Hematopoietic multipotent progenitor cell treated with erythropoietin and hydrocortisone succinate and interleukin-3 and kit ligand, for 17 days (in vitro differentiated cells): ENCODE measurements at places on chromosomes 2 and 18.

DNA sequence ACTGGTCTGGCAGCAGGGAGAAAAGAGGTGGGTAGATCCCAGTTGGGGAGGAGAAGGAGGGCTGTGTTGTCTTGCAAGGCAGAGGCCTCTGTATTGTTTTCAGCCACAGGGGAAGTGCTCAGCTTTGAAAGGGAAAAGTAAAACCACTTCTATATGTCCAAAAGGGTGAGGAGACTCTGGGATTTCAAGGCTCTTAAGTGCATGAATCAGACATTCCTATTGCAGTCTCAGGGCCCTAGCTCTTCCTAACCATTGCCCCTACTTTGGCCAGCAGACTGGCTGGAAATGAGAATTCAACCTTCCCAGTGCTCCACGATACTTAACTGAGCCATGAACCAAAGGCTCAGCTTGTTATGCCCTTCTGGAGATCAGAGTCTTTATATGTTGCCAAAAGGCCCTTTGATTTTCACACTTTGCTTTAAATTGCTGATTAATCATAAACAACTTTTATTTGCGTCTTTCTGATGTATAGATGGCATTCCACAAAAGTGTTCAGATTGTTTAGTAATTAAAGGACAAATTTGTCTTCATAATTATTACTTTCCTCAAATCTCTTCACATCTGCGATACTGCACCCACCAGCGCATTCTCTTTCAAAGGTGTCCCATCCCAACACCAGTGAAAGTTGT, 313.8 kb upstream of the MMADHC start:
- no peak for DNase-seq

DNA sequence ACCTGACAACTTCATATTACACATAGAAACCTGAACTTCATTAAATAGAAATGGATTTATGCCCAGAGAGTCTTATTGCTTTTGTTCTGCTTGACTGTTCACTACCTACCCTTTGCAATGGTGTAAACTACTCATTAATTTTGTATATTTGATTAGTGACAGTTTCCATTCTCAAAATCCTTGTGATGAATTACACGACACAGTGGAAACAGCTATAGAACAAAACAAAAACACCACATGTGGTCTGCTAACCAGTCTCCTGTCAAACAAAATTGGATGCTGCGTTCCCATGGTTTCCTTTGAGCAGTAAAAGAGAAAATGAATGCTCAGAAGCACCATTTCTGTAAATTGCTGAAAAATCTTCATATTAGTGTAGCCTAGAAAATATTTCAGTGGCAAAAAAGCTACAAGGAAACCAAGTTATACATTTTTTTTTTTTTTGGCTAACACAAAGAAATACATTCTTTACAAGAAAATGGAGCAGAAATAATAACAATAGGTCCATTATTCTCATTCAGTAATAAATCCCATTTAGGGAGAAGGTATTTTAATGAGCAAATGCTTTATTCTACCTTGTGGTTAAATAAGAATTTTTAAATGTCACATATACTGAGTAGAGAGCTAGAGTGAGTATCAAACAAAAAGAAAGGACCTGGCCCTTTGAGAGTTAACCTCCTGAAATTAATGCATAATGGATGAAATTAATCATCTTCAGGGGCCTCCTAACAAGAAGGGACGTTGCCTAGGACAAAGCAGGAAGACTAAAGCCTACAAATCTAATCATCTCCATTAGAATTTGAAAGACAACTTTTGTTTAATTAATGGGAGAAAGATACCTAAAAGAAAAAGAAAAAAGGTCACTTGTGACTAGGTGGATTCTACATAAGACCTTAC, 355.1 kb upstream of the ZC3H15 start:
- no peak for DNase-seq

DNA sequence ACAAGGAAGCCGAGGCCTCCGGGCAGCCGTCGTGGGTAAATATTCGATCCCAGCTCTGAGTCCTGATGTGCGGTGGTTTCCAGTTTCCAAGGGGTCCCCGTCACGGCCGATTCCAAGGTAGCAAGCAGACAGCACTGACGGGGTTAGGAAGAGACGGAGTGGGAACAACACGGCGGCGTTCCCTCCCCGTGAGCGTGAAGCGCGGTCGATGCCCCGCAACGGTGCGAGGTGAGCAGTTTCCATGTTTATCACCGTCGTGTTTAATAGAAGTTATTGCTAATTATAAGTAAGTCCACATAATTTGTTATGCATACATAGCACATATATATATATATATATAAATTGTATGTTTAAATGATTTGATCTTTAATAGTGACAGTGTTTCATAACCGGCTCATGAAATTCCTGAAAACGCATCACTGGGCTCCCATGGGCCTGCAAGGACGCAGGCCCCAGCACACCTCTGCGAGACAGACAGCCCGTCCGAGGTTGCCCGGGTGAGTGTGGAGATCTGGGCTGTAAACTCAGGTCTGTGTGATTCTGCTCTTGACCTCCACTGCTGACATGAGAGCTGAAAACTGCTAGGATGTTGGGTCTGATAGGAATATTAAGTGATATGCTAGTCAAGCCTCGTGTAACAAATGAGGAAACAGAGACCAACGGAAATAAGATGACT, 243.5 kb upstream of the SALL3 start:
- DNase-seq: no peak

- DNase-seq: no peak
Measured at GRCh38 chr2:98037666-98038336, 42.1 kb upstream of the TMEM131 start.

- DNase-seq: peak; percentile 16
Measured at GRCh38 chr2:42932271-42933151, 140.1 kb upstream of the HAAO start.

DNA sequence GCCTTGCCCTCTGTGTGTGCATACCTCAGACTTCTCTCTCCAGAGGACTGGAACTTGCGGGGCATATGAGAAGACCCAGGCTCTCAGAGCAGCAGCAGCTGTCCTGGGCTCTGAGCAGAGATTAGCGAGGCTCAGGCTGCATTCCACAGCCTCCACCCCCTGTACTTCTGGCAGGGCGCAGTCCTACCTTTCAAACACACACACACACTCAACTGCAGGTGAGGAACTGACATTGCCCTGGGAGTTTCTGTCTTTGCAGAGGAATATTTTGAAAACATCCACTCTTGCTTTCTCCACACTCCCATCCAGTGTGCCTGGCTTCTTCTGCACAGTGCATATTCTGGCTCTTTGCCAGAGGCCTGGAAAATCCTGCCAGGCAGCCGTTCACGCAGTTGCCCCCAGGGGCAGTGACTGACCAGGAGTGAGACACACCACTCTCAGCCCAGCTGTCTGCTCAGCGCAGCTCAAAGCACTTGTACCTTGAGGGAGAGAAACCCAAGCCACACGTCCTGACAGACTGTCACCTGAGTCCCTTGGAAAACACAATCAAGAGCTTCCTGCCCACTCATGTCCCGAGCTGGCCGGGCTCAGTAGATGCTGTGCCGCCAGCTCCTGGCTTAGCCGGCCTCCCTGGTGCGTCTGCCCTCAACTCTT, 460.8 kb downstream of the RNF144A start:
- DNase-seq: no peak

DNA sequence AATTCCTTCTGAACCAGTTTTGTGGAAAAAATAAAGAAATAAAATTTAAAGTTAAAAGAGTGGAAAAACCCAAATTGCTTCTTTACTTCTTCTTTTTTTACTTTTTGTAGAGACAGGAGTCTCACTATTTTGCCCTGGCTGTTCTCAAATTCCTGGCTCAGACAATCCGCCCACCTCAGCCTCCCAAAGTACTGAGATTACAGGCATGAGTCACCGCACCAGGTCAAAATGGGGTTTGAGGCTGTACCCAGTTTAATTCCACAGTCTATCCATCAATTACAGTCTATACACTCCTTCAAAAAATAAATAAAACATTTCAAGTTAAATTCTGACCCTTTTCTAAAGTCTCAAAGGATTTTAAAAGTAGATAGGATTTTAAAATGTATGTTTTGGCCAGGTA, 120.3 kb downstream of the FAM161A start:
- no peak for DNase-seq

DNA sequence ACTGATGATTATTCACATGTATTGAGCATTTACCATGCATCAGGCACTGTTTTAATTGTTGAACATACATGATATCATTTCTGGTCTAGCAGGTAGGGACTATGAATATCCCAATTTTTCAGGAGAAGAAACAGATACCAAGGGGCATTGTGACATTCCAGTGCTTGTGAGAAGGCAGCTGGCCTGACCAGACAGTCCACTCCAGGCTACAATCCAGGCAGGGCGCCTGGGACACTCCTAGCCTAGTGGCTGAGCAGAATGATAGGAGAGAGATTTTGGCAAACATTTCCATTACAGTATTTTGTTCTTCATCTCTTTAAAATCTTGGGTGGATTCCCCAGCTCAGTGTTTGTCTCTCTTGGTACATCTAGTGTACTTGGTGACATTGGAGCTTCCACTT, 24.9 kb downstream of the ZNF892 start:
- no peak for DNase-seq

- no peak for DNase-seq
Measured at GRCh38 chr2:119431155-119431975, at the start of gene TMEM37. TMEM37 (plus strand) TSS chr2:119431854; CDS start chr2:119431904, 50 bp downstream.

GRCh38 chr2:159224061-159224813, 62.3 kb downstream of the WDSUB1 start:
- DNase-seq: no peak
